ENCODE measurements at places on chromosomes 1 and 21.

GRCh38 chr1:67836769-67837168, 3.5 kb upstream of the GNG12 start:
- DNase-seq: no peak

GRCh38 chr21:44509539-44509938, 30.5 kb downstream of the KRTAP10-1 start:
- no peak for DNase-seq

DNA sequence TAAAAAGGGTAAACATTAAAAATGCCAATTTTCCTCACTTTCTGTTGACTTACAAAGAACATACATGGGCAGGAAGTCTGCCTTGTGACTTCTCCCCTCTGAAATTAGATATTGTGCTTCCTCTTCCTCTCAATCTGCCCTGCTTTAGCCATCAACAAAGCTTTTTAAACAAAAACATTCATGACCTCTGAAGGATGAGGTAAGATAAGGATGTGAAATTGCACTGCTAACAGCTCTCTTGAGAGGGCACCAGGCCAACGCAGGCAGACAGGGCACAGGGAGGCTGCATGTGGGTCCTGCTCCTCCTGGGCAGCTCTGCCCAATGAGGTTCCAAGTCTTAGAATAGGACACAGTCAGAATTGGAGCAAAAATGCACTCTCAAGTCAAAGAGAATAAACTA, 62.1 kb downstream of the DEGS1 start:
- no peak for DNase-seq

GRCh38 chr1:113452921-113453770, 62.8 kb downstream of the MAGI3 start:
- no peak for DNase-seq

DNA sequence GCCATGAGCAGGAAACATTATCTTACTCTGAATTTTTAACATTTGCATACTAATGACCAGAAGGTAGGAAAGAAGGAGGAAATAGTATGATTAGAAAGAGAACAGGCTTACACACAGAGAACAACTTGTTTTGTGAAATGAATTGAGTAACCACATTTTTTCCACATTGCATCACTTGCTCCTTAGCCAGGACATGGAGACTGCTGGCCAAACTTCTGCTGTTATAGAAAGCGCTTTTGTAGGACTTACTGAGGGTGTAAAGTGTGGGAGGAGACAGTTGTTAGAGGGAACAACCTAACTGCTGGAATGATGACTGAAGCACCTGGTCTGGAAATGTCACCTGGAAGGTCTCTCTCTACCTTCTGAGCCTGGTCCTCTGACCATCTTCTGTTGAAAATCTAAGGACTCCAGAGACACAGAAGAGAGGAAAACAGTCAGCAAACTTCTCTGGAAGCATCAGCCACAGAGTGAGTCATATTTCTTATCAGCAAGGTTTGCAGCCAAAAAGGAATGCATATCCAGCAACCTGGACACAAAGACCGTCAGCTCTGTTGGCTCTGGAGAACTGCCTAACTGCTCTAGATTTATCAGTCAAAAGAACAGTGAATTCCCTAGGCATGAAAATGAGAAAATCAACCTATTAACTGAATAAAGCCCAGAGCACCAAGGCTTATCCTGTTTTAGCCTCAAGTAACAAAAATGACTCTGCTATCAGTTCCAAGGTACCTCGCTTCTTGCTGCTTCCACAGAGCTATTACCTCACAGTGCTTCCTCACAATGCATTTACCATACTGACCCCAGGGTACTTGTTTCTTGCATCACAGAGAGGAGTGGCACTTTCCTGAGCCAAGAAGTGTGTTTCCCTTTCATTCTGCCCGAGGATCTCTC, 88.0 kb upstream of the SLFNL1 start:
- no peak for DNase-seq

- DNase-seq: peak; percentile 33
These were observed 51.0 kb downstream of the CASQ2 start for GRCh38 chr1:115717541-115717940.

GRCh38 chr1:13543451-13544220, 29.8 kb upstream of the LRRC38 start:
- DNase-seq: no peak

GRCh38 chr1:219155135-219155534, 18.5 kb upstream of the LYPLAL1 start:
- DNase-seq: no peak

- no peak for DNase-seq
These were observed 19.5 kb downstream of the LUZP1 start for GRCh38 chr1:23149114-23149513.
